ENCODE measurements at places on chromosomes 1 and 21.
A peak's percentile ranks its signal among the peaks of the same experiment; 100 is the strongest.

DNA sequence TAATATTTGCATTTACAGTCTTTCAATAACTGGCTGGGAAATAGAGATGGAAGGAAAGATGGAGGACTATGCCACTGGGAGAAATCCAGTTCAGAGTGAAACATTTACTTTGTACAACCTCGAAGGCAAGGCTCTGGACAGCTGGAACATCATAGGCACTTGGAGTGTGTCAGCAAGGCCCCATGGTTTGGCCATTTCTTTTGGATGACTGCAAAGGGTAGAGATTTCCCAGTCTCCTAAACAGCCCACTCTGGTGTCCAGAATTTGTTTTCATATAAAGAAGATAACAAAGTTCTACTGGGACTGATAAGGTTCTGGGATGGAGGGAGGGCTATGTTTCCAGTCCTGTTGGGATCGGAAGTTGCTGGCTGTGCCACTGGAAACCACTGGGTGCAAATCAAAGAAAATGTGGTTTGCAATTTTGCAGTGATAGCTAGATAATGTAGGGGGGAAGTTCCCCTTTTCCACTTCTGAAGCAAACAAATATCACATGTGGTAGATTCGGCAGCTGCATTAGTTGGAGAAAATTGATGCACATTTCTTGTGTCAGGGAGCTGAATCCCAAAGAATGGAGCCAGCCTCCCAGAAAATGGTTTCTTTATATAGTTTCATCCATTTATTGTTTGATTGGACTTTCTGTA lies 16.2 kb downstream of the KCND3 start:
- no peak for DNase-seq

DNA sequence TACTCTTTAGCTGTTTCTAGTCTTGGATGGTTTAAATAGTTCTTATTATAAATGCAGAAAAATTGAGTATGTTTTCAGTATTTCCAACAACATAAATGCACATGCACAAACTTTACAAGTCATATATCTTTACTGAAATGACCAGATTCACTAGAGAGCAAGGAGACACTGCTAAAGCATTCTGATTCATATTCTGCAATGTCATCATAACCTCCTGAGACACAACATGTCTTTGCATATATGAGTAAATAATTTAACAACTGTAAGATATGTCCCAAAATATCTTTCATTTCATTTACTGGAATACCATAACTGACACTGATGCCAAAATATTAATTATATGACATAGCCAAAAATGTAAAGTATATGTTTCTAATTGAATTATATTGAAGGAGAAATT lies 16.8 kb upstream of the SAMSN1 start:
- no peak for DNase-seq

DNA sequence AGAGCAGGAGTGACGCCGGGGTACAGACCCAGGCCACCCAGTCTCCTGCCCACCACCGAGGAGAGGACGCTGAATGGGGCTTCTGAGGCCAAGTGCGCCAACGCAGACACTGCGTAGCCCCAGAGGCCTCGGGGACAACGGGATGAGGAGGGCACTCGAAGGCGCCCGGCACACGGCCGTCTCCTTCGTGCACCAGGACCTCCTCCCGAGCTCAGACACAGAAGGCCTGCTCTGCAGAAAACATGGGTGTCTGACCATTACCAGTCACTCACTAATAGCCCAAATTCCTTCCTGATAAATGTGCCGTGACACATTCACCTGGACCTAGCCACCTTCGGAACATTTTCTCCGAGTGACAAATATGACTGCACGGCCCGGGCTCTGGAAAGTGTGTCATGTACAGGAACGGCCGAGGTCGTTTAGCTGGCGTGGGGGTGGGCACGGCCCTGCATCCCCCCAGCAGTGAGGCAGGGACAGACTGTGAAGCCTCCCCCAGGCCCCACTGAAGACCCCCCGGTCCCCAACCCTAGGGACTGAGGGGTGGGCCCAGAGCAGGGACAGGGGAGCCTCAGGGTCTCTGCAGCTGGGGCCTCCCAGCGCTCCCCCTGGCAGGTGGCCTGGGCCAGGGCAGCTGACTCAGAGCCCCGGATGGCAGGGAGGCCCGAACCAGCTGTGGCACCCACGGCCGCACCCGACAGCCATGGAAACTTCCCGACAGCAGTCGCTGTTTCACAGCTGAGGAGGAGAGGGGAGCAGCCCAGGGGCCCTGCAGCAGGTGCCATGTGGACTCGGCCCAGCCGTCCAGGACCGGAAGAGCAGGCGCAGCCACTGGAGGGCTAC lies 16.7 kb upstream of the COL6A2 start:
- DNase-seq = peak; percentile 85

- DNase-seq = no peak
These were observed 20.6 kb upstream of the OLFML3 start for GRCh38 chr1:113958691-113959090.

DNA sequence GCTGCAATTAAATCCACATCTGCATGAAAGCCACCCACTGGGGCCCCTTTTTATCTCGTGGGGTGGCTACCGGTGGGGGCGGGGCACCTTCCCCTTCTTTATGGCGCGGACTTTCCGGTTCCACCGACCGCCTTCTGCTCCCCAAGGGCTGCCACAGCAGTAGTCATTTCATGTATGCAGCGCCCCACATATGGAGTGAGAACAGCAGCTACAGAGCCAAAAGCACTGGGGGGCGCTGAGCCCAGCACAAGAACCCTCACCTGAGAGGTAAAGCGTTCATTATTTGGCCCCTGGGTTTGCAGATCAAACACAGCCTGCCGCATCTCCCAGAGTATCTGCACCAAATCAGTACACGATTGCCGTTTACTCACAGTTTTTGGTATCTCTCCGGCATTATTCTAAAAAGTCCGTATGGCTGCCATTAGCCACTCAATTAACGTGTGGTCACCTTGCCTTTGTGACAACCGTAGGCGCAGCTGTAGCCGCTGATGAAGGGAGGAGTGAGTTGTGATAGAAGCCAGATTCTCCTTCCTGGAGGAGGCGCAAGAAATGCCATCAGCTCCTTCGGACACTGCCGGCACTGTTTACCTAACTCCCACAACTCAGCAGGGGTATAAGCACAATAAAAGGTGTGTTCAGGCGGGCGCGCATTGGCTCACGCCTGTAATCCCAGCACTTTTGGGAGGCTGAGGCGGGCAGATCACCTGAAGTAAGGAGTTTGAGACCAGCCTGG lies 30.4 kb upstream of the CR2 start:
- no peak for DNase-seq

DNA sequence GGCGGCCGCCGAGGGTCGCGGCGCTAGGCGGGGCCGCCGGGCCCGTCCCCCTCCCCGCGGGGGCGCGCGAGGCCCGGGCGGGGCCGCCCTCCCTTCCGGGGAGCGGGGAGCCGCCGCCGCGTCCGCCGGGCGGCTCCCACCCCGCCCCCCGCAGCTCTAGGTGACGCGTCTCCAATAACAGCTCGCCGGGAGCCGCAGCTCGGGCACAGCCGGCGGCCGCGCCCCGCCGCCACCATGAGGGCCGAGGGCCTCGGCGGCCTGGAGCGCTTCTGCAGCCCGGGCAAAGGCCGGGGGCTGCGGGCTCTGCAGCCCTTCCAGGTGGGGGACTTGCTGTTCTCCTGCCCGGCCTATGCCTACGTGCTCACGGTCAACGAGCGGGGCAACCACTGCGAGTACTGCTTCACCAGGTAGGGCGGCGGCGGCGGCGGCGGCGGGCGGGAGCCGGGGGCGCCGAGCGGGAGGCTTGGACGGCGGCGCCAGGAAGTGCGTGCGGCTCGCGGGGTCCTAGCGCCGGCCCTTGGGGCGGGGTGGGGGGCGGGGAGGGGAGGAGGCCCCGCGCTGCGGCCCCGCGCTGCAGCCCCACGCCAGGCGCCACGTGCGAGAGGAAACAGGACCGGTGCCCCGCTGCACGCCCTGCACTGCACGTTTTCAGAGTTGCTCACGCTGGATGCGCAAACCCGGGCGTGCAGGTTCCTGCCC lies at the start of gene SMYD2:
TSS of gene SMYD2 (plus strand) at position 139 of the 699 bp plus-strand sequence. CDS start at position 235, 96 bp downstream.
- DNase-seq = peak; percentile 92

- no peak for DNase-seq
These were observed 11.0 kb upstream of the PGD start for GRCh38 chr1:10387677-10388386.

DNA sequence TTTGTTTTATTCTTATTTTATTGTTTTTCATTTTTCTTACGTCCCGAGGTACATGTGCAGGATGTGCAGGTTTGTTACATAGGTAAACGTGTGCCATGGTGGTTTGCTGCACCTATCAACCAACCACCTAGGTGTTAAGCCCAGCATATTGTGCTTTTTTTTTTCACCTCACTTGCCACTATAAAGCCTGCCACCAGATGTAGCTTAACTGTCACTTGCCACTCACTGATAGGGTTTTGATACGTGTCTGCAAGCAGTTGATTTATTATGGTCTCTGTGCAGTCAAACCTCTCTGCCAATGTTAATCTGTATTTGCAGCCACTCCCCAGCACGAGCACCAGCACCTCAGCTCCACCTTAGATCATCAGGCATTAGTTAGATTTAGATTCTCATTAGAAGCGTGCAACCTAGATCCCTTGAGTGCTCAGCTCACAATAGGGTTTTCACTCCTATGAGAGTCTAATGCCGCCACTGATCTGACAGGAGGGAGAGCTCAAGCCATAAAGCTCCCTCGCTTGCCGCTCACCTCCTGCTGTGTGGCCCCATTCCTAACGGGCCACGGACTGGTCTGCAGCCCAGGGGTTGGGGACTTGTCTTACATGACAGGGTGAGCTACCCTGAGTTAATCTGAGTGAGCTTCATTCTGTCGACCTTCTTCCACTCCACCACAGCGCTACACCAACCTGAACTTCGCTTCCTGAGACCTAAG lies 17.9 kb upstream of the ABCG1 start:
- DNase-seq = no peak

- DNase-seq = no peak
These were observed 992 bp upstream of the SSX2IP start for GRCh38 chr1:84691122-84691783.

DNA sequence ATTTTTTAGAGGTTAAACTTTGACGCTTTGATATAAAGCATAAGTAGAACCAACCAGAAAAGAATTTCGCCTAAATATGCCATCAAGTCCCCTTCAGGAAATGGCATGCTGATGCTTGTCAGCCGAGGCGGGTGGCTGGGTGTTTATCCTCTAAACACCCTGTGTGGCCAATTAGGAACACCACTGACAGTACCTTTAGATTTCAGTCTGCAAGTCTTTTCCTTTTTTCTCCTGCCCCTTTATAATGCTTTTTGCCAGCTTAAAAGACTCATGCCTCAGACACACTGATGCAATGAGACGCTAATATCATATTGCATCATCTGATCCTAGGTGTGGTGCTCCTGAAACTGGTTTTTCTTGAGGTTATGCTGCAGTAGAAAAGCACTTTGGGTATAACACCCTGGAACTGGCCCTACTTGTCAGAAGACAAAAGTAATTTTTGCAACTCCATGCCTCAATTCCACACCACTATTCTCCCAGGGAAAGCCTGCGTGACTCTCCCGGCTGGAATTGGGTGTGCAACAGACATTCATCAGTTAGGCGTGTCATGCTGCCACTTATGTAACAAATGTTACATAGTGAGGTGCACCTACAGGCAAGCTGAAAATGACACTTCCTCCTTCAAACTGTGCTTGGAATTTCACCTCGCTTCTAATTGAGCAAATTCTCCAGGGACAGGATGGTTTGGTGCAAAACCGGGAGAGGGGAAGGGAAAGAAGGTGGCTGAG lies 2.0 kb upstream of the RCC2 start:
- DNase-seq = no peak

GRCh38 chr1:234871039-234871709 lies 257.5 kb downstream of the TOMM20 start:
- DNase-seq = no peak

DNA sequence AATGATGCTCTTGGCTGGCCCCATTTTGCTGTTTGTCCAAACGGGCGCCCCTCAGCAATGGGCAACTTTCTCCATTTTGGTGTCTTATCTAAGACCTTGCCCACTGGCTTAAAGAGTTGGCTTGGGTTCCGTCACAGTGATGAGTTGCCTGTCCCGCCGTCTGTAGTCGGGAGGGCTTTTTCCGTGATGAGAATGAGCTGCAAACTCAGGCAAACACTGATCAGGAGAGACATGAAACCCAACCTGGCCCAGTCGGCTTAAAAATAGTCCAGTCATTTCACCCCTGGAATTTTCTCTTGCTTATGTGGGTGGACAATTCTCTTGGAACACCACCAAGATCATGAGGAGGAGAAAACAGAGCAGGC lies 79.3 kb downstream of the ST6GALNAC3 start:
- no peak for DNase-seq

- DNase-seq = no peak
These were observed 132.9 kb downstream of the SYF2 start for GRCh38 chr1:25099343-25099951.

GRCh38 chr1:44617703-44618029 lies 56.6 kb downstream of the TMEM53 start:
- no peak for DNase-seq

DNA sequence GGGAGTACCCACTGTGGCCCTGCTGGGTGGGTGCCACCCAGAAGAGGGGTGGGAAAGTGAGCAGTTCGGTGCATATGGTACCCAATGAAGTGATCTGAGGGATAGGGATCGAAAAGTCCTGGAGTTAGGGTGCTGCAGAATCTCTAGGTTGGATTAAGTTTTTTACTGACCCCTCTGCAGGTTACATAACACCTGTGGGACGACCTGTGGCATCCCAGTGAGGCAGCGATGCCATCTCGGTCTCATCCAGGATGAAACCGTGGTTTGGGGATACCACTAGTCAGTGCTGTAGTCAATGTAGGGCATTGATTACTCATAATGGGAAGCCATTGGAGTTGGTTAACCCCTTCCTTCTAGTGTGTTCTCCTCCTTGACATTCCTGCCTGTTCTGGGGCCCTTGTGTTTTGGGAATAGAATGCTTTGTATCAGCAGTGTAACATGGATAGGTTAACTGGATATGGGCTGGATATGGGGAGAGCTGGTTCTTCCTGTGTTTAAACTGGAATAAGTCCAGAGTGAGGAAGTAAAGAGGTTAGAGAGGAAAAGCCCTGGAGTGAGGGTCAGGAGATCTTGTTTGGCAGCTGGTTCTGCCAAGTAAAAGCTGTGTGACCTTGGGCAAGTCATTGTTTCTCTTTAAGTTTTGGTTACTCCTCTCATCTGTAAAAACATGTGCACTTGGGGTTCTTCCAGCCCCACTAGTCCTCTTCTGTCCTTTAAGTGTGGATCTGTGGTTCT lies 42.8 kb upstream of the ATF3 start:
- no peak for DNase-seq

GRCh38 chr1:76951153-76951552 lies 83.9 kb downstream of the ST6GALNAC5 start:
- DNase-seq = no peak

- no peak for DNase-seq
These were observed 27.2 kb upstream of the SLC22A15 start for GRCh38 chr1:115949156-115949555.

- DNase-seq = no peak
These were observed 37.3 kb downstream of the OLFML2B start for GRCh38 chr1:161986328-161986727.

DNA sequence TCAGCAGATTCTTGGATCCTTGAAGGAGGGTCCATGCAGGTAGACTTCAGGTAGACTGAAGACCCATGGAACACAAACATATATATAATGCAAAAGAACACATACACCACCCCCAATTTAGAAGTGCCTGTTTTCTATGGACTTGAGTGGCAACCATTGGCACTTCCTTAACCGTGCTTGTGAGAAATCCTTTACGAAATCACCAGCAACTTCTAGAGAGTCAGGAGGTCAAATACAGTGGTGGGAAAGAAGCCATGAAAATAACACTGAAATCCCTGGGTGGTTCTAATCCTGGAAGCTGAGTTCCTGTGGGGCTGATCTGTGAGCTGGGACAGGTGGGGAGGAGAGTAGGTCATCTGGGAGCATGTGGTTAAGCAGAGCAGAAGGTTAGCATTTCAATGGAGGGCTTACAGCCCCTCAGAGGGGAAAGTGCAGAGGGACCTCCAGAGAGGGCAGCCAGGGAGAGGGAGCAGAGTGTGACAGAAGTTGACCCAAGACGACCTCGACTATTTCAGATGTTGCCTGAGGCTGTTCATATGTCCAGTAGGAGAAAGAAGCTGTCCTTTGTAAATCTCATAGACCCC lies 13.0 kb upstream of the IL10 start:
- DNase-seq = no peak
